ENCODE measurements at places on chromosomes 12 and 14. TPM values are rescaled to one million over a fixed set of nuclear protein-coding genes. Genes with fewer than 3 reads are reported as not detected.
A peak's percentile ranks its signal among the peaks of the same experiment; 100 is the strongest.

Gene ADAM21
- 0.05 TPM for total RNA-seq

GRCh38 chr14:91375720-91376452 lies 41.7 kb downstream of the CCDC88C start:
- DNase-seq = no peak

DNA sequence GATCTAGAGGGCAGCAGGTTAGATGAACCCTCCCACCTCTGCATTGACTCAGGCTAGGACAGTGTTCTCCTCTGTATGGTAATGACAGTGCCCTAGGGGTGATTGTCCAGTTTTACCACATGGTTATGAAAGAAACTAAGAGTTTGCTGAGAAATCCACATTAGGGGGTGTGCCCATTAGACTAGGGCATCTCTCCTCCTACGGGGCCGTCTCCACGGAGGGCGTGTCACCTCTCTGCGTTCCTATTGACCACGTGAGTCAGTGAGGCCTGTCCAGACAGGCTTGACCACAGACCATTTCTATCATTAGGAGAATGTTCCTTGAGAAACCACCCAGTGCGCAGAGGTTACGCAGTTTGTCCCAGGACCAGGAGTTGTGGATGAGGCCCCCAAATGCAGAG lies 8.3 kb downstream of the MVK start:
- DNase-seq = no peak

- DNase-seq = no peak
These were observed 550 bp upstream of the NUP107 start for GRCh38 chr12:68686262-68686594.

DNA sequence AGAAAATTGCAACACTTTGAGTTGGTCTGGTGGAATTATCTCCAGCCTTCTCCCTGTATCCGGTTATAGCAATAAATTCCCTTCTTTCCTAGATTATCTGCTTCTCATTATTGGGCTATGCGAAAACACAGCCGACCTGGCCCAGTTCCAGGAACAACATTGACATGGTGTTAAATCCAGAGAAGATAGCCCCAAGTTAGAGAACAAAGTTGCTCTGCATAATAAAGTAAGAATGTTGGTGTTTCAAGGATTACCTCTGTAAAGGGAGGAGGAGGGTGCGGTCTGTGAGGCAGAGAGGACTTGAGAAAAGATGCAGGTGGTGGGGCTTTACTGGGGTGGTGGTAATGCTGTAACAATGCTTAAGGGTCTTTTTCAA lies 12.1 kb downstream of the TCL1A start:
- no peak for DNase-seq

Gene ZDHHC22
- not detected for total RNA-seq

- DNase-seq = no peak
These were observed 285 bp downstream of the MVK start for GRCh38 chr12:109573914-109574244.

Gene KLRD1
- total RNA-seq = 1.1 TPM

- DNase-seq = no peak
These were observed 112.0 kb downstream of the SLC15A5 start for GRCh38 chr12:16165506-16165905.

Gene LHX5
- under 0.01 TPM for total RNA-seq

DNA sequence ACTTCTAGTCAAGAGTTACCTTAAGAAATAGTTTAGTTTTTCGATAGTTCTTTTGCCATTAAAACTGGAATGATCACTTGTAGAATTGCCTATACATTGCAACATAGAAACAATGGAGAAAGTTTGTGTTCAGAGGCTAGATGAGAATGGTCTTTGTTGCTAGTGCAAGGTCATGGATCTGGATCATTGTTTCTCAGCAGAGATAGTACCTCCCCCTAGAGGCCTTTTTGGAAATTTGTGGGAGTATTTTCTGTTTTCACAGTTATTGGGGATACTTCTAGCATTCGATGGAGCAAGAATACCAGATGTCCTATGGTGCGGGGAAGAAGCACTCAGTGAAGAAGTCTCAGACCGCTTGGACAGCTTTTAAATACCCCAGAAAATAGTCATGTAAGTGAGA lies 138.8 kb upstream of the HMGA2 start:
- DNase-seq = peak; percentile 0

DNA sequence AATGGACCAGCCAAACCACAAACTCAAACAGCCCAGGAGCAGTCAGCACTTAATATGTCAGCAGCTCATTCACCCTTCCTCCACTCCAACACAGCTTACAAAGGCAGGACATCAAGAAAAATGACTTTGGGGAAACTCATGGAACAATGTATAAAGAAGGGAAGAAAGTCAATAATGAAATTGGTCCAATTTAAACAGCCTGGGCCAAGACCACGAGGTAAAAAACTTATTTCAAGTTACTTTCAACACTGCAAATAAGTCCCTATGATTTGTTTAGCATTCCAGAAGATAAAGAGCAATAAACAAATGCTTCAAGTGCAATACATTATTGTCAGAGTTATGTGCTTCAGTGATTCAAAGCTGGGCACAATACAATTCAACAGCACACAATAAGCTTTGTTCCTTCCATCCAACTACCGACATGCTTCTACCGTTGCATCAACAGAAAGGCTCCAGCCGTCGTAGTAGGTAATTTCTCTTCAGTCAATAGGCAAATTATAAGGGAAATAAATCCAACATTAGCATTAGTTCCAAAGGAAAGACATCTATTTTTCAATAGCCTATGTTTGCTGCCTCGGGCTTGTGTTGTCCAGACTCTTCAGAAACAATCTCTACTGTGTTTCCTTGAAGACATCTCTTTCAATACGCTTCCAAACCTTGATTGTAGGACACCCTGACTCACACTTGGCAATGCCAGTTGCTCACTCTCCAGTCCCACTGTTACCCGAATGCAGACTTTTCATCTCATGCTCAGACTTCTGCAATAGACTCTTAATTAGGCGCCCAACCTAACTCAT lies 225.7 kb downstream of the NUAK1 start:
- DNase-seq = no peak

Gene LEMD3
- total RNA-seq = 25.7 TPM

DNA sequence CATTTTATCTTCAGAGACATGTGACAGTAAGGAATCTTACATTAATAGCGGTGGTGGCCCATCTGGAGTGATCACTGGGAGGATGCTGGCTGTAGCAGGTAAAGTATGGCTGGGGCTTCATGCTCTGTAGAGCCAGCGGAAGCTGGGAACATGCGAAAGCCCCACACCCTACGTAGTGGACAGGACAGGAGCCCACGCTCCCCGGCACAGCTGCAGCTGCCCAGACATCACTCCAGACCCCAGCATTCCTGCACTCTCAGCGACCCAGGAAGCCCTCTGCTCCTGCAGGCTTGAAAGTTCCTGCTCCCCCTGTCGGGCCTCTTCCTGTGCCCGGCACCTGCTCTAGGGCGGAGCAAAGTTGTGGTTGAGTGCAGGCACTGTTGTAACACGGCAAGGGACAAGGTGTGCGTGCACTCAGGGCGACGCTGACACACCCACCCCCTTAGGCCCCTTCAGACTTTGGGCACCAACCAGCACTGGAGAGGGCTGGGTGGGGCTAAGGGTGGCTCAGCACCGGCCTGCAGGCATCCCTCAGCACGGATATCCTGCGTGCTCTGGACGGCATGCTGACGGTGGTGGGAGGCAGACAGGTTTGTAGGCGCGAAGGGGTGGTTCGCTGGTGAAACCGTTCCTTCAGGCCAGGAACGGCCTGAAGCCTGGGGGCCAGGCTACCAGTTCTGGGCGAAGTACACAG lies 568.3 kb downstream of the FSCB start:
- DNase-seq = no peak

GRCh38 chr12:25970082-25970481 lies 11.6 kb downstream of the RASSF8 start:
- DNase-seq = no peak

DNA sequence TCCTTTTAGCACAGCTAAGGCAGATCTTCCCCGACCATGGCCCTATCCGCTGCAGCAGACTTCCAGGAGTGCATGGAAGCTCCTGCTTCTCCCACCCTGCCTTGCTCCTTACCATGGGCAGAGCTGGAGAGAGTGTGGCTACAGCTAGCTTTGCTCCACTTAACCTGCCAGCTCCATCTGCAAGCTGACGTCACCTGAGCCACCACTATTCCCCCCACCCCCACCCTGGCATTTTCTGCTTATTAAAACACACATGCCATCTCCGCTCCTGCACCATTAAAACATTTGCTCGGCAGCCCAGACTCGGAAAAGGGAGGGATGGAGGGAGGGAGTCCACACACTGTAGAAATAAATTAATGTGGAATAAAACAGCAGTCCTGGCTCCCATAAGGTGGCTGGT lies 67.8 kb downstream of the TUNAR start:
- DNase-seq = no peak

DNA sequence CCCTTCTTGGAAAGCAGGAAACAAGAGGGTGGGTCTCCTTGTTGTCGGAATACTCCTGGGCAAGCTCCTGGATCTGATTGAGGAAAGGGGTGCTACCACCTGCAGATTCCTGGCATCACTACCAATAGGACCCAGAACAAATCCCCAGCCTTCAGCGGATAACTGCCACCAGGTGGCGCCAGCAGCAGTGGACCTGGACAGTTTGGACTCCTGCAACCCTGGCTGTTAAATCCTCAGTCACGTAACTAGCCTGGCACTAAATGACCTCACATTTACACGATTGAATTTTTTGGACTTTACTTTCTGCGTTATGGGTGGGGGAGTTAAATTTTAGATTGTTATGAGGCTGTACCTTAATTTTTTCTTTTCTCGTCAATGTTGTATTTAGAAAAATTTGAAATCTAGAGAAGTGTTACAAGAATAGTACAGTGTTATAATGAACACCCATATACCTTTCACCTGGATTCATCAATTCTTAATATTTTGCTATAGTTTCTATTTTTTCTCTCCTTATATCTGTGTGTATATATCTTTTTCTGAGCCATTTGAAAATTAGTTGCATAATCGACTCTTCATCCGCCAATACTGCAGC lies 95.6 kb downstream of the GAS2L3 start:
- no peak for DNase-seq

DNA sequence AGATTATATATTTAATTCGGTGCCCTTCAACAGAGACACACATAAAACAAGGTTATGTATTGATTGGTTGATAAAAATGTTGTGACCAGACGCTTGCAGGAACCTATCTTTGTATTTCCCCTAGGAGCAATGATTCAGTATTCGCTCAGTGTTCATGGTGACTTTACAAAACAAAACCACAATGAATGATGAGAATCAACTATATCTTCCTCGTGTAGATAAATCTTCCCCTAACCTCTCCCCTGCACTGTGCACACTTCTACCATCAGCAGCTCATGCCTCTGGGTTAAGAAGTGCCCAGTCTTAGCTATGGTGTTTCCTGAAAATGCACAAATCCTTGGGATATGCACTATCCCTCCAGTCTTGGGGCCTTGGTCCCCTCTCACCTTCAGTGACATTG lies 16.3 kb downstream of the RIN3 start:
- DNase-seq = no peak

DNA sequence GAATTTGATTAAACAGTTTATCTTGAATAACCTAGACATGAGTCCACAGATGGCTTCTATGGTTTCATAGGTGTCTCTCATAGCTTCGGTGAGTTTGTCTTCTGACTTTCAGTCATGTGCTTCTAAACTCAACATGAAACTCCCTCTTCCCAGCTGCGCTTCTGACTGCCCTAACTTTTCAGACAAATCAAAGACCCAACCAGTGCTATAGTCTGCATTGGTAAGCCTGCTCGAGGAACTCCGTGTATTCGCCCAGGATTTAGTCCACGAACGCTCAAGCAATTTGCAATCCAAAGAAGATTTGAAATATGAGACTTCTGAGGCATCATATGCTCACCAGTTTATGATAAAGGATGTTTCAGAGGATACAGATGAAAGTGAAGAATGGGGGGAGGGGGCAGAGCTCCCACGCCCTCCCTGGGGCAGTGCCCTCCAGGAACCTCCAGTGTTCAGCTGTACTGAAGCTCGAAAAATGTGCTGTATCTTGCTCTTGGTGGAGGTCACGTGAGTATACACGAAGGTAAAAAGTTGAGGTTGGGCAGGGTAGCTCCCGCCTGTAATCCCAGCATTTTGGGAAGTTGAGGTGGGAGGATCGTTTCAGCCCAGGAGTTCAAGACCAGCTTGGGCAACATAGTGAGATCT lies 5.2 kb upstream of the RILPL2 start:
- DNase-seq = no peak

GRCh38 chr12:989751-990660 lies 1.0 kb upstream of the ERC1 start:
- no peak for DNase-seq

DNA sequence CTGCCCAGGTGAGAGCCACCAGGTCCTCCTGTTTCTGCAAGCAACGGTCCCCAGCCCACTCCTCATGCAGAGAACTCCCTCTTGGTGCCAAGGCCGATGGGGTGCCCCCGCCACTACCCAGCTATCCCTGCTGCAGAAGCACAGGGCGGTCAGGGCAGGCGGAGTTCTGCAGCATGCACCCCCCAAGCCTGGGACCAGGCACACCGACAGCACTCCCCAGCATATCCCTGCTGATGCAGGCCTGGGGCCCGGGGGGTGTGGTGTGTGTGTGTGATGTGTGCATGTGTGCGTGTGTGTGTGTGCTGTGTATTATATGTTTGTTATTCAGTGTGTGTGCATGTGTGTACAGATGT lies 27.7 kb upstream of the FZD10 start:
- no peak for DNase-seq

GRCh38 chr14:90358359-90358758 lies 26.6 kb upstream of the NRDE2 start:
- DNase-seq = no peak

Gene TMCC3
- 3.0 TPM for total RNA-seq

DNA sequence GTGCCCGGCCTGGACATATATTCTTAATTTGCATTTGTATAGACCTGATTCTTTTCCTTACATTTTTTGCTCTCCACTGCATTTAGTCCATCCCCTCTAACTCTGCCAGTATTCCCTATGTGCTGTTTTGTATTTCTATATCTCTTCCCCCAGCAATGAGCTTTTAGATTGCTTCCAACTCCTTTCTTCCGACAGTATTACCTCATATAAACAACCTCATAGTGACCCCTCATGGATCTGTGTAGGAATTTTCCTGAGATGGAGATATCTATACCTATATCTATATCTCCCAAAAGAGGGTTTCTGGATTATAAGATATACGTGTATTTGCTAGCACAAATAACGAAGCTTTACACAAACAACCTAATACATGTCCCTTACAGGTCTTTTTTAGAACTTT lies 161.9 kb downstream of the CRADD start:
- no peak for DNase-seq

DNA sequence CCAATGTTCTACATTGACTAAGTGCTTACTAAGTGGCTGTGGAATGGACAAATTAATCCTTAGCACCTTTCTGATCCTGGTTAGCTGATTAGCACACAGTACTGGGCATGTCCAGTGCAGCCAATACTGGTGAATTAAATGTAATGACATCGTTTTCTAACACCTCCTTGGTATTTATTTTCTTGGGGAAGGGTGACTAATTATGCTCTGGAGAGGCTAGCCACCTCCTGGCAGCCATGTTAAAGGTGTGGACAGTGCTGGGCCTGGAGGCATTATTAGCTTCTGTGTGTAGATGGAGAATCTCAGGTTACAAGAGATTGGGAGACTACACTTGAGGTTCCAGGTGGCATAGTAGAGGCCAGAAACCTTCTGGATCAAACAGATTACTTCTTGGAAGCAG lies 230.9 kb upstream of the DDHD1 start:
- no peak for DNase-seq

All from thymus (tissue), 14 donors.